ENCODE measurements at places on chromosomes 1 and 21. TPM values are rescaled to one million over a fixed set of nuclear protein-coding genes. Genes with fewer than 3 reads are reported as not detected.

The SH2D2A gene
- 24.3 TPM for total RNA-seq

The IQGAP3 gene
- not detected for total RNA-seq

The CFAP45 gene
- total RNA-seq: 1.5 TPM

The SLC26A9 gene
- total RNA-seq: not detected

The PPCS gene
- 65.5 TPM for total RNA-seq

The GPR161 gene
- not detected for total RNA-seq

The ENSA gene
- 115 TPM for total RNA-seq

The DNAI4 gene
- 10.0 TPM for total RNA-seq

The BCAN gene
- not detected for total RNA-seq

The KDF1 gene
- 2.8 TPM for total RNA-seq

The SELE gene
- total RNA-seq: not detected

The DISP3 gene
- 0.69 TPM for total RNA-seq

The ADAR gene
- total RNA-seq: 219 TPM

The LRRIQ3 gene
- 2.0 TPM for total RNA-seq

The TINAGL1 gene
- total RNA-seq: not detected

The OR2AK2 gene
- total RNA-seq: not detected

The LHX8 gene
- not detected for total RNA-seq

The SLC25A33 gene
- 4.3 TPM for total RNA-seq

The IFNLR1 gene
- 5.5 TPM for total RNA-seq

The CNN3 gene
- 18.3 TPM for total RNA-seq

The MRPS14 gene
- 32.6 TPM for total RNA-seq

The AK5 gene
- 35.9 TPM for total RNA-seq

The HTR6 gene
- total RNA-seq: not detected

The LCE1F gene
- not detected for total RNA-seq

The C1orf167 gene
- not detected for total RNA-seq

The PCP4L1 gene
- total RNA-seq: not detected

The KRTAP12-2 gene
- total RNA-seq: not detected

The ACTN2 gene
- total RNA-seq: 0.36 TPM

The IL19 gene
- total RNA-seq: not detected
